ENCODE measurements at places on chromosomes 3 and 15.

GRCh38 chr15:81450721-81451120 is 76.7 kb upstream of the TMC3 start:
- no peak for DNase-seq

- DNase-seq = no peak
These were observed 157.3 kb downstream of the WNT5A start for GRCh38 chr3:55329849-55330248.

DNA sequence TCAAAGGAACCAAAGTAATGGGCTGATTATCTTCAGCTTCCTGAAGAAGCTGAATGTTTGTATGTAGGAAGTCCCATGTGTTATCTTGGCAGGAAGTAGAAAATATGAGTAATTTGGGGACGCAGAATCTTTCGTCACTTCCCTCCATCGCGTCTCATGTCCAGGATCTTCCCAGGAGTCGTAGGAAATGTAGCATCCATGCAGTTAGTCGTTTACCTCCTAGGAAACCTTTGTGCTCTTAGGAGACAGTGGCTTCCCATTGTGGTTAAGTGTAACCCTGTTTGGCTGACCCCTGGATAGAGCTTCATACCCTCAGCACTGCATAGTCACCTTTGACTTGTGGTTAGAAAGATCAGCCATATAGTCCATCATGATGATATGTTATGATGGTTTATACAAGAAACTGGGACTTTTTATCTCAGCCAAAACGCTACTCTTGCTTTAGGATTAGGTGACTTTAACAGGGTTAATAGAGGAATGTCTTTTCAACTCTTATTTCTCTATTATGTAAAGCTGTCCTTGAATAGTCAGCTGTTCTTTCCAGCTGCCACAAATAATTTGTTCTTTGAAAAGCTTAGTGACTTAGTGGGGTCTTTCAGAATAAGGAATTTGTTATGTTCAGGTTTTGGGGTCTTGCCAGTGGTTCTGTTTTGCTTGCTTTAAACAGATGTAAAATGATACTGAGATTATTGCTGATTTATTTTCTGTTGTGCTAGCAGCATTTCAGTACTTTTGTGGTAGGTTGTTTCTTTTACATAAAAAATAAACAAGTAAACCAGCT is 92.2 kb downstream of the KLHL25 start:
- DNase-seq = peak; percentile 37

- no peak for DNase-seq
These were observed 11.5 kb upstream of the PARP14 start for GRCh38 chr3:122668930-122669730.

DNA sequence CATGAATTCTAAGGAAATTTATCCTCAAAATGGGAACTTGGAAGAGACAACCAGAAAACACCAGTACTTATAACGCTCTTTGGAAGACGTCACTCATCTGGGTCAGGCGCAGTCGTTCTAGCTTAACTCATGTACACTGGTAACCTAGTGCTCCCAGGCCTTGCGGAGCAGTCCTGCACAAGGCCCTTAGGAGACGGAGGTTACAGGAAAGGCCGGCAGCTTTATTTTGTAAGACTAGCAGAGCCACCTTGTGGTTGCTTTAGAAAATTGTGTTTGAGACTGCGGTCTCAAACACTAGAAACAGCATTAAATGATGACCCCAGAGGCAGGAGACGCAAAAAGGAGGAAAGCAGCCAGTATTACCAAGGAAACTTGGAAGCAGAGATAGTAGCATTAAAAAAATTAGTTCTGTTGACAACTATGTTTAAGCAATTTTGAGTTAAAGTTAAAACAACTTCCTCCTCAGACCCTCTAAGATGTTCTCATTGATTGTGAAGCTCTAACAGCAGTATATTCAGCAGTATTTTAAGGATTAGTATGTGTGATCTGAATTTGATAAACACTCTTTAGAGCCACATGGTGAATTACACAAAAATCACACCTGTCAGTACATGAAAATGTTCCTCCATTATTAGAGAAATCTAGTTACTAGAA is 141.9 kb upstream of the C2CD4B start:
- no peak for DNase-seq

GRCh38 chr3:78013653-78014052 is 973.8 kb downstream of the ROBO2 start:
- DNase-seq = no peak

GRCh38 chr3:124174476-124174875 is 182.6 kb upstream of the ROPN1 start:
- DNase-seq = no peak

DNA sequence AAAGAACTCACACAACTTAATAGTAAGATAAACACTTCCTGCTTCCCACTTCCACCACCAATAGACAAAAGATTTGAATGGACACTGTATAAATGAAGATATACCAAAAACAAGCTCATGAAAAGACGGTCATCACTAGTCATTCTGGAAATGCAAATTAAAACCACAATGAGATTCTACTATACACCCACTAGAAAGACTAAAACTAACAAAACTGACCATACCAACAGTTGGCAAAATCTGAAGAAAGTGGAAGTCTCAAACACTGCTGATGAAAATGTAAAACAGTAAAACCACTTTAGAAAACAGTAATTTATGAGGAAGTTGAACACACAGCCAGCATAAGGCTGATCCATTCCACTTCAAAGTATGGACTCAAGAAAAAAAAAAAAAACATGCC is 35.6 kb upstream of the CD96 start:
- DNase-seq = no peak

DNA sequence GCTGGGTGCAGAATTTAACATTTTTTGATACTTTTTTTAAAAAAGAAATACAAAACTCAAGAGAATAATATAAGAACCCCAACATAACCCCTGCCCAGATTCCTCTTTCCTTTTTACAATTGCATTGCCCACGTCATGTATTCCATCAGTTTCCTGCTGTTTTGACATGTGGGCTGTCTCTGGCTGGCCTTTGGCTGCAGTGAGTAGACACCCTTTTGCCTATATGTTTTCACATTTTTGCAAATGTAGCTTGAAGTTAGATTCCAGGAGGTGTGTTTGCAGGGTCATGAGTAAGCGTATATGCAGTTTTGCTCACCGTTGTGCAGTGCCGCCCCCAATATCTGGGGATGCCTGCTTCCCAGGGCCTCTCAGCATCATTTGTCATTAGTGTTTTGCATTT is 28.0 kb upstream of the ATP10A start:
- no peak for DNase-seq

- no peak for DNase-seq
These were observed 59.5 kb downstream of the BFSP2 start for GRCh38 chr3:133459400-133459799.

DNA sequence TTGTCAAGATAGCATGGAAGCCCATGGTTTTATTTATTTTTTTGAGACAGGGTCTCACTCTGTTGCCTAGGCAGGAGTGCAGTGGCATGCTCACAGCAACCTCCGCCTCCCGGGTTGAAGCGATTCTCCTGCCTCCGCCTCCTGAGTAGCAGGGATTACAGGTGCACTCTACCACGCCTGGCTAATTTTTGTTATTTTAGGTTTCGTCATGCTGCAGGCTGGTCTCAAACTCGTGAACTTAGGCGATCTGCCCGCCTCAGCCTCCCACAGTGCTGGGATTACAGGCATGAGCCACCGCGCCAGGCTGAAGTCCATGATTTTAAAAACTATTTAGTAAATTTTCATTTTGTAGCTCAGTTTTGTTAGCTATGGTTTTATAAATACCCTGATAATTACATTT is 2.7 kb upstream of the ACTR8 start:
- DNase-seq = no peak

- DNase-seq = no peak
These were observed 29.6 kb upstream of the TRPC1 start for GRCh38 chr3:142694225-142694624.

DNA sequence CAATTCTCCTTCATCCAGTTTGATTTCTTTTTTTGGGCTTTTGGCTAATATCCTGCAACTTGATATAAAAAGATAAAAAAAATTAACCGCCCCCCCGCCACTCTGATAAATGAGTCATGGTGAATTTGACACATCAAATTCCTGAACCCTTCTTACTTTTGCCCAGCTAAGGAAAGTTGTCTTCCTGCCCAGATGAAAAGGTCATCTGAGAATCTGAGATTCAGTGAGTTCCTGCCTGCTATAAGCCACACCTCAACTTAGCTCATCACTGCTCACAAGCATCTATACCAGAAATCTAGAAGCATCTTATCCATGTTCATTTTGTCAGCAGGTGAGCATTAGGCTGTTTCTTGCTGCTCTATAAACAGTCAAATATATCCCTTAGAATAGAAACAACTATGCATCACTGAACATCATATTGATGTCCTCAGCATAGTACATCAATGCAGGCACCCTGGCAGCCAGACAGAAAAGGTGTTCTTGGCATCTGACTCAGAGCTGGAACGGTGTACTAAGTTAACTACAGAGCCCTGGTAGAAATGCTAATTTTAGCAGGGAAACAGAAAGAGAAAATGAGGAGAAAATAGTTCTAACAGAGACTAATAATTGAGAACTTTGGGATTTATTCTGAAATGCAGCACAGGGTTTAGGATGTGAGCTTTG is 77.1 kb downstream of the SEMA6D start:
- DNase-seq = no peak

- DNase-seq = no peak
These were observed 458.1 kb downstream of the TBL1XR1 start for GRCh38 chr3:176739159-176739558.

DNA sequence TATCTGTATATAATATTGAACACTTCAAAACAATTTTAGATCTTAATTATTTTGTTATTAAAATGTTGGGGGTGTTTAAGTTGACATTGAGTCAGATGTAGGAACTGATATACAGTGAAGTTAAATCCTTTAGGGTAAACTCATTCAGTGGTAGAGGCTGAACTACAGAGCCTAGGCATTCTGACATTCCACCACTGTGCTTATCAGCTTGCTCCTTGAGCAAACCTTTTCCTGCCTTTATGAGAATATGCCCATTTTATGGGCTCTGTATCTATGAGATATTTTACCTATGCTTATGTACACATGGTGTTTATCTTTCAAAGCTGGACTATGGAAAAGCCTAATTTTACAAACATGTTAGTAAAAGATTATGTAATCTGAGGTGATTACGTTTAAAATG is 407.5 kb downstream of the ZBTB20 start:
- DNase-seq = no peak

GRCh38 chr3:155325263-155325835 is 31.9 kb upstream of the STRIT1 start:
- no peak for DNase-seq

- DNase-seq = no peak
These were observed 154.9 kb downstream of the KLHL25 start for GRCh38 chr15:85639752-85640381.

DNA sequence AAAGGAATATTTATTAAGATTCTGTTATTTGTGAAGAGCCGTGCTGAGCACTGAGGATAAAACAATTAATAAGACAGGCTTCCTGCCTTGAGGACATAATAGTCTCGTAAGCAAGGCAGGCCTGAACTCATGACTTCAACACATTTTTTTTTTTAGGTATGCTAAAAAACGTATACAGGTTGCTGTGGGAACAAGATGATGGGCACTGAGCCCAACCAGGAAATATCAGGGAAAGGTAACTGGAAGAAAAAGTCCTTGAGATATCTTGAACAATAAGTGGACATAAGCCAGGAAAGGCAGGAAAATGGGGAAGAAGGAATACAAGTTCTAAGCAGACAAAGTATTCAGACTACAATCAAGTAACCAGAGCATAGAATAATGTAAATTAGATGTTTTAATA is 26.1 kb downstream of the CERS3 start:
- no peak for DNase-seq

All from CD4-positive, alpha-beta T cell treated with Interleukin-15 for 1 hour (primary cell).